SW480 (cell line): ENCODE measurements at places on chromosomes 4 and X.

DNA sequence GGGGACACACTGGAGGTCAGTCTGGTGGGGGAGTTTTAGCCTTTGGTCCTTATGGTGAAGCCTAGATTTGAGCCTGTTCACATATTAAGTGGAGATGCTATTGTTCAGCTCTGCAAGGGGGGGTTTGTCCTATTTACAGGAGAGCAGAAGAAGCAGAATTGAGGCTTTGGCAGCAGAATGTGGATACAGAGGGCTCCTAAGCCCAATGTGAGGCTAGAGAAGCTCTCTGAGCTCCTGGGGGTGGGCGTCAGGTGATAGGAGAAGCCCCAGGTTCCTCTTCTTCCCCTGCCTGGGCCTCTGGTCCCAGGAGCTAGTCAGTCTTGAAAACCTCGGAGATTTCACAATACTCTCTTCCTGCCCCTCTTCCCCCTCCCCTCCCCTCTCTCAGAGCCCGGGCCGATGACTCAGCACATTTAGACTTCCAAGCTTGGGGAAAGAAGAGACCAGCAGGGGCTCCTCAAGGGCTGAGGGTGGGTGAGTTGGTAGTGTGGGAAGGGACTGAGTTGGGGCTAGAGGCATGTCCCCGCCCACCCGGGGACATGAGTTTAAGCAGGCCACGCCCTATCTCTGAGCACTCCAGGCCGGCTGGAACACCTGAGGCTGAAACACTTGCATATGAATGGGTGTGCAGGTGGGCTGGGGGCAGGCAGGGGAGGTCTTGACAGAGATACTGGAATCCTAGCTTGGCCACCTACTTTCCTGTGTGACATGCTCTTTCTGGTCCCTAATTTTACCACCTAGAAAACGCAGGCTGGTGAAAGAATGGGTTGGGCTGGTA is 3.4 kb downstream of the TFE3 start:
- peak; percentile 83 for DNase-seq

- no peak for DNase-seq
Measured at GRCh38 chr4:168279556-168279955, 39.0 kb downstream of the DDX60 start.

GRCh38 chrX:123081776-123082175 is 102.3 kb upstream of the GRIA3 start:
- DNase-seq = no peak

DNA sequence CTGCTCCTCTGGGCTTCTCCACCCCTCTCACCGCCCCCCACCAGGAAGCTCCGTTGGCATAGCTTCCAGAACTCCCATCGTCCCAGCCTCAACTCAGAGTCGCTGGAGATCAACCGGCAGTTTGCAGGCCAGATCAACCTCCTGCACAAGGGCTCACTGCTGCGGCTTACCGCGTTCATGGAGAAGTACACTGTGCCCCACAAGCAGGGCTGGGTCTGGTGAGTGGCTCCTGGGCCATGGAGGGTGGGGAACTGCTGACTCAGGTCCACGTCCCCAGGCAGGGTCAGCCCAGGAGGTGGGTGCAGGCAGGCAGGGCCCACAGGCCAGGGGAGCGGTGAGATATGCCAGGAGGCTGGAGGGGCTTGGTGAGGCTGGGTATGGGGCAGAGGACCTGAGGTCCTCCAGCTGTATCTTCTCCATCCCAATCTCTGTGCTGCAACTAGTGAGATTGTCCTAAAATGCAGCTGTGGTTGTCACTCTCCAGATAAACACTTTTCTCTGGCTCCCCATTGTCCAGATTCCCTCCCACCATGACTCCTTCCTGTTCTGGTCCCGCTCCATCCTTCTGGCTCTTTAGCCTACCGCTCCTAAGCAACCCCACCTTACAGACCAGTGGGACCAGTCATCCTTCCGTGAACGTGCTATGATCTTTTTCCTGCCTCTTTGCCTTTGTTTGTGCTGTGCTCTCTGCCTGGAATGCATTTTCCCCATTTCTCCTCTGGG is 71.9 kb downstream of the STARD8 start:
- no peak for DNase-seq

- DNase-seq = no peak
Measured at GRCh38 chrX:120145295-120145925, 13.0 kb upstream of the RHOXF2 start.

DNA sequence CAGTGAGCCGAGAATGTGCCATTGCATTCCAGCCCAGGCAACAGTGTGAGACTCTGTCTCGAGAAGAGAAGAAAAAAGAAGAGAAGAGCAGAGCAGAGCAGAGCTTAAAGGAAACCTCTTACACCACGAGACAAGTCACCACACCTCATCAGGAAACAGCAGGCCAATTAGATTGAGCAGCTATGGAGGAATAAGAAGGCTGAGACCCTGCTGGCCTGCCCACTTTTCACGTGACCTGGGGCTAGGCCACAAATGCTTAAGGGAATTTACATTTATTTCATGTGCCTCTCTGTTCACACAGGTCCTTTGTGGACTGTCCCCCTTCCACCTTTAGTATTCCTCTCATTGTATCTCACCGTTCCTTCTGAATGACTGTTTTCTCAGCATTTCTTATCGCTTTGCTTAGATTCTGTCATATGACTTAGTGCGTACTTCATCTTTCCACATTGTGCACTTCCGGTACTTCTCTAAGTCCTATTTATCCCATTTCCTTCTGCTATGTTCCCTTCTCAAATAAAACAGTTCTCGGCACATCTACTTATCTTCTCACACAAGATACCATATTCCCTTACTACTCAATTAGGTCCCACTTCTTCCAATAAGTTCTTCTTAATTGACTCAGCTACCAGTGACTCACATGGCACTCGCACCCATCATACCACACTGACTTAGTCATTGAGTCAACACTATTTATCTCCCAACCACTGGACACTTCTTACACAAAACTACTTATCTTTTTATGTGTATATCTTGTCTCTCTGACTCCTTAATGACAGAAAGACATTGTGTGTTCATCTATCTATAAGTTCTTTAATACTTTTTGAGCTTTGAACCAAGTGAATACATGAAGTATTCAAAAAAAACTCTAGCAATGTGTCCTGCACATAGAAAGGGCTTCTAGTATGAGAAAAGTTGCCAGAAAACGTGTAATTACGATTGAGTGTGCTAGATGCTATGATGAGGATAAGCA is 11.0 kb downstream of the CUL4B start:
- DNase-seq = peak; percentile 86

DNA sequence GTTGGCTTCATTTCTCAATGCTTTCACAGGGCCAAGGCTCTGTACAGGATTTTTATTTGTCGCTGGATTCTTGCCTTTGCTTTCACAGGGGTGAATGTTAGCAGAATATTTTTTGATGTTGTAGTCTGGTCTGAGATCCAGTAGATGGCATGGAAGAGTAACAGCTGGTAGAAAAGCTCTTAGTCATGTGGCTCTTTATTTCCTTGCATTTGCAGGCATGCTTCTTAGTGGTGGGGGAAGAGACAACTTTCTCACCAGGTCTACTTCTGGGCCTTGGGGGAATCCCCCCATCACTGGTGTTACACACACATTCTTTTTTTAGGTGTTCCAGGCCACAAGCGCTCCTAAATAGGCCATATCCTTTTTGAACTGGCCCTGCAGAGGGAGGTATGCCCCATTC is 58.2 kb upstream of the DKK2 start:
- peak; percentile 7 for DNase-seq

GRCh38 chr4:85745939-85746338 is 271.0 kb downstream of the ARHGAP24 start:
- DNase-seq = no peak

DNA sequence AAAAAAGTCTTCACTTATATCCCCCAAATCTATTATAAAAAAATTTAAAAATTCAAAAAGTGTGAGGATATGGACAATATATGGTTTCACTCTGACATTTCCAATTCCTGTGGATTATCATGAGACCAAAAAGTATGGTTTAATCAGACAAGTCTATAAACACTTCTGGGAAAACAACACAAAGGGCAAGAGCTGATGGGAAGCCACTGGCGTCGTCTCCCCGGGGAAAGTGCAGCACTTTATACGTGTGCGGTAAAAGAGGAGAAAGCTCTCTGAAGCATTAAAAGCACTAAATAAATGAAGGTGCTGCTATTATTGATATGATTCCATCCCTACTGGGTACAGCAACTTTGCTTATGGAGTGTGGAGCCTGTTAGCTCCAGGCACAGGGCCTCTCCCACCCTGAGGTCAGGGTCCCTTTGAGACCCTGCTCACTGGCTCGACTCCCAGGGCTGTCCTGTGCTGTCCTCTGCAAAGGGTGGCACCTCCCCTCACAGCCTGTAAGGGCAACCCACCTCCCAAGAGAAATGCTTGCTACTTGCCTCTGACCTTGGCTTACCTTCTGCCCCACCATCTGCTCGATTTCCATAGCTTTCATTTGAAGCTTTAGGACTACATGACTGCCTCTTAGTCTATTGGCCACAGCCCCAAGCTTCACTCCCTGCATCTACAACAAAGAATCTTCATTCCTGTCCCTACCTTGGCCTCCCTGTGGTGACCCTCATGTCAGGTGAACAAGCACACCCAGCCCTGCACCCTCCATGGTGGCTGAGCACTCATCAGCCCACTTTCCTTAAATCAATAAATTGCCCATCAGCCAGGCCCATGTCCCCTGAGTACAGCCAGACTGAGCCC is 248.6 kb downstream of the HNRNPD start:
- no peak for DNase-seq

DNA sequence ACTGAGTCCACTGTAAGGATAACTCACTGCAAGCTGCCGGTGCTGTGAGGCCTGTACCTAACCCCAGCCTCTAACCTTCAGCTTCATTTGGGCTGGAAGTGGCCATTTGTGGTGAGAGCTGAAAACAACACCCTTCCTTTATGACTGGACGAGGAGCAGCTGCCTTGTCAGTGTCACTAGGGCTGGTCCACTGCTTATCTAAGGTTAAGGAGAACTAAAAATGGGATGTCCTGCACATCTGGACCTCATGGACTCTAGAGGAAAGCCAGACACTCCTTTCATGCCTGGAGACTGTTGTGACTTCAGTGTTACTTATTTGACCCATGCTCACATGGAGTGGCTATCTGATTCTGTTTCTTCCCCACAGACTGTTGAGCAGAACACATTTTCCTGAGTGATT is 139.9 kb downstream of the ZNF518B start:
- no peak for DNase-seq

DNA sequence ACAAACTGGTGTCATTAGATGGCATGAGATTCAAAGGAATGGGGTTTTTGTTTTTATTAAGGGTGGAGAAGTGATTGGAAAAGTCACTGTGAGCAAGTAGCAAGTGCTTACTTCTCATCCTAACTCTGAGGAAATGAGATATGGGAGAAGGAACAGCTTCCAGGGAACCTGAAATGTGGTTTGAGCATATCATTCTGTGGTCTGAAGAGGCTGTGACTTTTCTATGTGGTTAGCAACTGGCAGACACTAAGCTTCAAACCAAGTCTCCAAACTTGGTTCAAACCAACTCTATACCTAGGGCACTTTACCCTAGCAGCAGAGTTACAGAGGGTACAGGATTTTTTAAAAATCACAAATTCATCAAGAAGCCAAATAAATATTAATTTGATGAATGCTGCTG is 58.2 kb downstream of the DCLK2 start:
- no peak for DNase-seq

GRCh38 chr4:174292473-174292872 is 8.8 kb downstream of the CEP44 start:
- no peak for DNase-seq
